Esophagus squamous epithelium (tissue), 5 donors: ENCODE measurements at places on chromosomes 5 and 9.

DNA sequence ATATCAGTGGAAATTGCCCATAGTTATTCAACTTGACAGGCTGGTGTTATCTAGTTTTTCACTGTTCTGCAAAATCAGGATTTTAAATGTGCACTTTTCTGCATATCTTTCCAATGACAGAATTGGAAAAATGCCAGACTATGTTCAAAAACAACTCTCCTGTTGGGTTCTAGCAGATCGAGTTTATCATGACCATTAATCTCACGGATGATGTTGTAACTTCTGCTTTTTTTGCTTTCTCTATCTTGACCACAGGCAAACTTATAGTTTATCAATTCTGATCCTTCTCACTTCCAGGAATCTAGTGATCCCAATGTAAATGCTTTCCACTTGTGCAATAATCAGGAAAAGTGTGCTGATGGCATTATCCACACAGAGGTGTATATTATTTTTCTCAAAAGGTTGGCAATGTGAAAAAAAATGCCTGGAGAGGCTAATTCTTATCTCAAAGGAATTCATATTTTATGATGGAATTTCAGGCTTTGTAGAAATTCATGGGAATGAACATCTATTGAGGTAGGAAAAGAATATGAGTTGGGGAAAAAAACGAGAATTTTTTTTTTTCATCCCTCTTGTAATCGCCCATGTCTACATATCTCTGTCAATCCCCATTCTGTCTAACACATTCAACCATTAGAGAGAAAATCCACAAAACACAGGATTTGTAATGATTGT is 73.6 kb upstream of the DAB2 start:
- no peak for DNase-seq

DNA sequence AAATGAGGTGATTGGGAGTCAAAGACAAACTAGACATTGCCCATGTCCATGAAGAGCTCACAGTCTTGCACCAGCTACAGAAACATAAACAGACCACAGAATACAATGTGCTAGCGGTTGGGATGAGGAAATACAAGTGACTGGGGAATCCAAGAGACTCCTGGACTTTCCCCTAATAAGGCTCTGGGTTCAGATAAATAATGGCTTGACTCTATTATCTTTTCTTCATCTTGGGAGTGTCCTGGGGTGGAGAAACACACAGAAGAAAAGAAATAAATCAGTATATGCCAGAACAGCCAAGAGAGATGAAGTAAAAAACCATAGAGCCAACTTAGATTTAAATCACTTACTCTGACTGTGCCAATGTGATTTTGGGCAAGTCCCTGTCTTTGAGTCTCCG is 227.8 kb downstream of the PAPPA start:
- no peak for DNase-seq

DNA sequence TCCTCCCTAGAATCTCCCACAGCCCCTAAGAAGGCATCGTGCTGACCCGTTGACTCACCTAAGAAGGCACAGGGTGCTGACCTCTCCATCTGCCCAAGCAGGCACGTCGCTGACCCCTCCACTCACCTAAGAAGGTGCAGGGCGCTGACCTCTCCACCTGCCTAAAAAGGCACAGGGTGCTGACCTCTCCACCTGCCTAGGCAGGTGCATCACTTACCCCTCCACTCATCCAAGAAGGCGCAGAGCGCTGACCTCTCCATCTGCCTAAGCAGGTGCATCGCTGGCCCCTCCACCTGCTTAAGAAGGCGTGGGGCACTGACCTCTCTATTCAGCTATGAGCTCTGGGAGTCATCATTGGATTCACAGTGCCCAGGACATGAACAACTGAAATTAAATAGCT is 54.4 kb upstream of the FCN1 start:
- DNase-seq, result no peak

GRCh38 chr5:143594902-143595818 is 191.7 kb upstream of the NR3C1 start:
- no peak for DNase-seq

DNA sequence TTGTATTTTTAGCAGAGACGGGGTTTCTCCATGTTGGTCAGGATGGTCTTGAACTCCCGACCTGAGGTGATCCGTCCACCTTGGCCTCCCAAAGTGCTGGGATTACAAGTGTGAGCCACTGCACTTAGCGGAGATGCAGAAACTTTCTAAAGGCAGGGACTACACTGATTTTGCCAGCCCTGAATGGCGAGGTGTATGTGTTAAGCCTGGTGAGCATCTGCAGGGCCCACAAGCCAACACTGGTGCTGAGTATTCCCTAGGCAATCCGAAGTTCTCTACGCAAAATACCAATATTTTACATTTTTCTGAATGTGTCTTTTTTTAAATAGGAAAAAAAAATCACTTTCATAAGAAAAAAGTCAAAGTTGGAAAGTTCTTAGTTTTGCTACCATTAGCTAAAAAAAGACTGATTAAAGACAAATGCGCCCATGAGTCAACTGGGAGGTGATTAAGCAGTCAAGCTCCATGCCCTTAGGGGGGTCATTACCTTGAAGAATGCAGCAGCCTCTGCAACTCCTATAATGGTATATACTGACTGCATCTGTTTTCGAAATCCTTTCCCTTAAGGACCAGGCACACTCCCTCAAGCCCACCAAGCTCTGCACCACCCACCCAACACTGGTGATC is 502.8 kb downstream of the BNC2 start:
- no peak for DNase-seq

DNA sequence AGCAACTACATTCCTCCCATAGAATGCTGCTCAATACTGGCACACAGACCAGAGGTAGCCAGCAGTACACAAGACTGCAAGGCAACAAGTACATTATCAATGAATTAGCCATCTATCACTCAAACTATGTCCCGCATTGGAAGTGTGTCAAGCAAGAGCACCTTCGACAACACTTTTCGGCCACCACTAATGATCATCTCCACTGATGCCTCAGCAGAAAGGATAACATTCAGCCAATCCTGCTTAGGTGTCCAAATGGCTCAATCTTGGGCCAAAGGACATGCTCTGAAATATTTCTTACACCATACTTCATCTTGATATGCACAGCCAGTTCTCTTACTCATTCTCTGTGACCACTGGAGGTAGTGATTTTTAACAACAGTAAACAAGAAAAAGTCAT is 25.0 kb downstream of the SKP1 start:
- no peak for DNase-seq

DNA sequence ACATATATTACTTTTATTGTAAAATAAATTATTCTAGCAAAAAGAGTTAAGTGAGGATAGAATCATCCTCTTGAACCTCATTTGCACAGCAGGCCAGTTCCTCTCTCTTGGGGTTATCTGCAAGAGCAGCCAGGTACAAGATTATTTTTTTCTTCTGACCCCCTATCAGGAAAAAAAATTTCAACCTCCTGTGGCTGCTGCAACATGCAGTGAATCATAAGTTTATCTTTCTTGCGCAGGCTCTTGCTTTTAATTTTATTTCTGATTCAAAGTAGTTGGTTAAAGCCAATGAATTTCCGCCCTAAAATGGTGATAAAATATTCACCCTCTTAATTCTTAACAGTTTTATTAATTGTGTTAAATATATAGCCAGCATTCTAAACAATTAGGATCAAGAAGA is 69.7 kb upstream of the PPP3R2 start:
- no peak for DNase-seq

DNA sequence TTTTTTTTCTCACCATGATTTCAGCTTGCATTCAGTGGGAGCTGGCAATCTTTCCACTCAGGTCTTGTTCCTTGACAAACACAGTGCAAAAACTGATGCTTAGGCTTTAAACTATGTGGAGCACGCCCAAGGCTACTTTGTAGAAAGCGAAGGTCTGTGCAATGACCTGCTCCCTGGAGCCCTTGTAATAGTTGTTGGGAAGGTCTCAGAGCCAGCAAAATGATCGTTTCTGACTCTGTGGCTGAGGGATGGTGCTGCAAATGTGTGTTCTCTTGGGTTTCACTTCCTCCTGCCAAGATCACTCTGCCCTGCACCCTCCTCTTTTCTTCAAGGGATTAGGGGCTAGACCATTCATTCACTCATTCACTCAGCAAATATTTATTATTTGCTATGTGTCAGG is 249.7 kb upstream of the MAP3K1 start:
- DNase-seq, result no peak

- DNase-seq, result no peak
These were observed 149.8 kb upstream of the FGF10 start for GRCh38 chr5:44538797-44539601.

- DNase-seq, result no peak
These were observed 240.6 kb downstream of the EFNA5 start for GRCh38 chr5:107430071-107430625.

- no peak for DNase-seq
These were observed 324.8 kb downstream of the PRELID2 start for GRCh38 chr5:145510324-145510723.

DNA sequence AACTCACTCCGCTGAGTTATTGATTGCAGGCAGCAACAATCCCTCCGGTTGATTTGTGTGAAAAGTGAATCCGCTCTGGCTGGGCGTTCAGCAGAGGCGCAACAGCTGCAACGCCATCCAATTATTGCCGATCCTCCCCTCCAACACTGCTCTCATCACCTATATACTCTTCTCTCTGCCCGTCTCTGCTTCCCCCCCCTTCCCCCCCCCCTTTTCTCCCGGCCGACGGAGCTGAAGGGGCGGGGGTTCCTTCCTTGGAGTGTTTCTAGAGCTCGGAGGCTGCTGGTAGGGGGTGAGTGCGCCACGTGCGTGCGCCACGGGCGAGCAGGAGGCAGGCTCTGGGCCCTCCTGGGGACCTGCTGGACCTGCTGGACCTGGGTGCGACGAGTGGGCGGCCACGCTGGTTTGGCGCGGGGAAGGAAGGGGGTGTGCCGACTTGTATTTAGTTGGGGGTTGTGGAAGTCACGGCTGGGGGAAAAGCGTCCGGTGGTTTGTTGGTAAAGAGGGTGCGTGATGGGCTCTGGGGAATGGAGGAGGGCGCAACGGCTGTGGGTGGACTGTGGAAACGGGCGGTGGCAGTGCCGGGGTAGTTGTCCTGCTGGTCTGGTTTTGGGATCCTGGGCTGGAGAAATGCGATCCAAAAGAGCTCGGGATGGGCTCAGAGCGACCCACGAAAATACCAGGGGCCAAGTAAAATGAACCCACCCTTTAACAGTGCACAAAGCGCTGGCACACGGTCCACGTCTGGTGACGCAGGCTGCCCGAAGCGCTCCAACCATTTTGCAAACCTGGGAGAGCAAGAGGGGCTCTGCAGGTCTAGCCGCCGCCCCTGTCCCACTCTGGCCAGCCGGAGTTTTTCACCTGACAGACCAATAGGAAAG is 6.4 kb upstream of the MEF2C start:
- peak; percentile 13 for DNase-seq

DNA sequence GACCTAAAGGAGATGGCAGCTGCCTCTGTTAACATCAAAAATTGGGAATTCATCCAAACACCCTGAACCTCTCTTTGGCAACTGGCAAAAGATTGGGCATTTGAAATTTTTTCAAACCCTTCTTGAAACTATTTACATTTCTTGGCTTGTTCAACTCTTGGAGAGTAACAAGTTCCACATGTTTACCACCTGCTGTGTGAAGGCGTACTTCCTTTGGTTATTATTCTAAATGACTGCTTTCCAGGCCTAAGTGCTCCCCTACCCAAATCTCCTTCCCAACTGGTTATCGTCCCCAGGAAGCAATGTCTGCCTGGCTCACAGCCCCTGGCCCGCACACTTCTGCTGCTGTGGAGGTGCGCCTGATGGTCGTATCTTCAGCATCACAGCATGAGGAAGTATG is 422.7 kb downstream of the DMAC1 start:
- DNase-seq, result no peak

DNA sequence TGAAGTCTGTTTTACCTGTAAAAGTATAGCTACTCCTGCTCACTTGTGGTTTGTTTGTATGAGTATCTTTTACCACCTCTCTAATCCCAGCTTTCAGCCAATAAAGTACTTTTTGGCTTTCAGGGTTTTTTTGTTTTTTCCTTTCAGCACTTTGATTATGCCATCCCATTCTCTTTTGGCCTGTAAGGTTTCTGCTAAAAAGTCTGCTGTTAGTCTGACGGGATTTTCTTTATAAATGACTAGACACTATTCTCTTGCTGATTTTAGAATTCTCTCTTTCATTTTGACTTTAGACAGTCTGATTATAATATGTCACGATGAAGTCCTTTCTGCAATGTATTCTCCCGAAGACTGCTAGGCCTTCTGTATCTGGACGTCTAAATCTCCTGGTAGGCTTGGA is 37.2 kb downstream of the TEX10 start:
- no peak for DNase-seq

DNA sequence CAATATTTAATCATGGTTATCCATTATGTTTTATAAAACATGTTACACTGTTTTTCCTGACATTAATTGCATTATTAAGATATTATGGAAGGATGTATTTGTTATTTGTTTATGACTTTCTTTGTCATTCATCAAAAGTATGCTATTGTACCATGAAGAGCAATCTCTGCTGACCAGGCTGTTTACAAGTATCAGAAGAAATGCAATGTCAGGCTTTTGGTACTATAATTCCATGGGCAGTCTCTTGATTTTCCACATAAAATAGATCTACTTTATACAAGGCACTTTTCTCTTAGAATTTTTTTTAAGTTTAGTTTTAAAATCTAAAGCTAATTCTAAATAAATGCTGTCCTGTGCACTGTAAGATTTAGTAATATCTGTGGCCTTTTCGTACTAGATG is 196.6 kb downstream of the COX7C start:
- DNase-seq, result no peak

DNA sequence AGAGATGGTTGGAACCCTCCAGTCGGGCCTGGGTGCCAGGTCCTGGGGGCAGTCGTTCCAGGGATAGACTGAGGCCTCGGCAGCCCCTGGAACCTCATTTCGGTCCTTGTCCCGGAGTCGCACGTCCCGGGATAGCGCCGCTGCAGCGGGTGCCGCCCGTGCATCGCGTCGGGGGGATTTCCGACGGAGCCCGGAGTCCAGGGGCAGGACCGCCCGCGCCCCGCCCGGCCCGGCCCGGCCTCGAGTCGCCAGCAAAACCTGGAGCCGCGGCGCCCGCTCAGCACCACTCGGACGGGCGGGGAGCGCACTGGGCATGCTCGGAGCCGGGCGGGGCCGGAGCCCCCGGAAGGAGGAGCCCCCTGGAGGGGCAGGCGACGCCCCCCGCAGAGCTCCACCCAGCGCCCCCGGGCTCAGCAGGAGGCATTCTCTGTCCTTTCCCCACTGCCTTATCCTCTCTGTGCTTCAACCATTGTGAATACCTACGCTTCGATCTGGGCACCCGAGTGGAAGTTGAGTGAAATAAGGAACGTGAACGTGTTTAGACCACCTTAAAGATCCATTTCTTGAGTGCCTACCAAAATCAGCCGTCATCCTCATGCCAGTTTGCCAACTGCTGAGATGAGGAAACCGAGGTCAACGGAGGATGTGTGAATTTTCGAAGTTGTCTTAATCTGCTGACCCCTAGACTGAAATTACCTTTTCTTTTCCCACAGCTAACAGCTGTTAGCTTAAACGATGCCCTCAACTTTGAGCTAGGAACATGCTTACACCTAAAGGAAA is 1.7 kb upstream of the PTPN3 start:
- DNase-seq, result no peak

DNA sequence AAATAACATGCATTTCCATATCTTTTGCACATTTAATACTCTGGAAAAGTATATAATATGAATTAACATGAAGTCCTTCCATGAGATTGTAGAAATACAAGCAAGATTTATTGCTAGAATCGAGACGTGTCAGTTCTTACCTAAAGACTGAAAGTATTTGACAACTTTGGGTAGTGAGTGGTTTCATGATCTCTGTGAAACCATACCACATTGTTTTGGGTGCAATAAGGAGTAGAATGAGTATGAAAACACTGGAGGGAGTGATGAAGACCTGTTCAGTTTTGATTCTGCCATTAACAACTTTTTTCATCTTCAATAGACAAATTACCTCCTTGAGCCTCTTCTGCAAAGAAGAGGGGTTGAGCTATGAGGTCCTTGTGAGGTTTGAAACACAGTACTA is 133.7 kb downstream of the NUDT12 start:
- no peak for DNase-seq

- DNase-seq, result no peak
These were observed 186.7 kb downstream of the C9orf50 start for GRCh38 chr9:129434187-129434586.
